Activated B cell treated with CpG ODN at 0.5 μM for 24 hours (primary cell): ENCODE measurements at places on chromosomes 7 and 10. TPM values are rescaled to one million over a fixed set of nuclear protein-coding genes. Genes with fewer than 3 reads are reported as not detected.

- no peak for DNase-seq
These were observed 29.4 kb downstream of the PRKG1 start for GRCh38 chr10:51103554-51104217.

- no peak for DNase-seq
These were observed 1.2 kb upstream of the SP8 start for GRCh38 chr7:20787660-20788419.

- no peak for DNase-seq
These were observed 2.5 kb downstream of the VOPP1 start for GRCh38 chr7:55569797-55570196.

The ELAPOR2 gene
- total RNA-seq, result 4.5 and 5.1 TPM in 2 replicates

DNA sequence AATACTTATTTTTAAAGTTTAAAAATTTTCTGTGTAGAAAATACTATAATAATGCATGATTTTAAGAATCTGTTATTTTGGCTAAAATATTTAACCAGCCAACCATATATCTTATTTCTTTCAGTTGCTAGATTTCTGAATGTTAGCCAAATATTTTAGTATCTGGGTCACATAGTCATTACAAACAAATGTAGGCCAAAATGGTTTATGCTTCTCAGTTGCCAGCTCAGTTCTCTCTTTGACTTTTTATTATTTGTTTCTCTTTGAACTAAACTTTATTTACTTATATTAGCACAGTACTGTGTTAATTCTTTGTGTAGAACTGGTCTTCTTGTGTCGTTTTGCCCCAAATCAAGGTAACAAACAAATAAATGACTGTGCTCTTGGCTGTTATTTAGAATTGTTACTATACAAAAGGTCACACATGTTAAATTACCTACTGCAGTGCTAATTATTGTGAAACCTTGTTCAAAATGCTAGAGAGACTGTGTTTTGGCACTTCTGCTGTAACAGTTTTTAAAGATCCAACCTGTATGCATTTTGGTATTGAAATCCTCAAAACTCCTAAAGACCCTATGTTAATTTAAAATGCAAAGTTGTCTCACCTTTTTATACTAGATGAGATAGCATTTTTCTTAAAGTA lies 39.8 kb downstream of the ZEB1 start:
- no peak for DNase-seq

The ITIH2 gene
- not detected in 2 replicates for total RNA-seq

GRCh38 chr7:155971180-155971770 lies 159.0 kb upstream of the SHH start:
- no peak for DNase-seq

The BICC1 gene
- not detected in 2 replicates for total RNA-seq

DNA sequence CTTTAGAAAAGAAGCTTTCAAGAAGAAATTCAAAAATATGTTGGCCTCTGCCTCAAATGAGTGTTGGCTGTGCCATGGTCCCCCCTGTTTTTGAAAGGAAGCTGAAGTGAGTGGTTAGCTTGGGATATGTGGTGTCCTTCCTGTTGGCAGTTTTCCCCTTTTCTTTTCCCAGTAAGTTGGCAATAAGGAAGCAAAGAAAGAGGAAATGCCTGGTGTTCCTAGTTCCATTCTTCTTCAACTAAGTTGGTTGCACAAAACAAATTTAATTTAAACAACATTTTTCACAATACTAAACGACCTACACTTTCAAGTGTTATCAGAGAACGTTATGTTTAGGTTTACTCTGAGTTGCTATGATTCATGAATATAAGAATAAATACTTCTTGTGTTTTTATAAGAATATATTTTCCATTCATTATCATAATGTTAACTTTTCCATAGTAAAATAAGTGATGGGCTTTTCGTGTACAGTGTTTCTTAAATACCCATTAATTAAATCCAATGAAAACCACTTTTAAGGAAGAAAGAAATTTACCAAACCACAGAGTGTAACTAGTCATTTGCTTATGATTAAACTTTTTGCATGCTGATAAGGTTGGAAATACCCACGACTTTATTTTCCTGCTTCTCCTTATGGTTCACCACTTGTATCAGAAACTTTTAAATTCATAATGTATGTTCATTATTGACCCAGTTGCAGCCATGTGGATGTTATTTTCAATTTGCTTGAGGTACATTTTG lies 7.7 kb downstream of the HDAC9 start:
- no peak for DNase-seq

GRCh38 chr7:30193336-30193943 lies 58.7 kb downstream of the MTURN start:
- no peak for DNase-seq

DNA sequence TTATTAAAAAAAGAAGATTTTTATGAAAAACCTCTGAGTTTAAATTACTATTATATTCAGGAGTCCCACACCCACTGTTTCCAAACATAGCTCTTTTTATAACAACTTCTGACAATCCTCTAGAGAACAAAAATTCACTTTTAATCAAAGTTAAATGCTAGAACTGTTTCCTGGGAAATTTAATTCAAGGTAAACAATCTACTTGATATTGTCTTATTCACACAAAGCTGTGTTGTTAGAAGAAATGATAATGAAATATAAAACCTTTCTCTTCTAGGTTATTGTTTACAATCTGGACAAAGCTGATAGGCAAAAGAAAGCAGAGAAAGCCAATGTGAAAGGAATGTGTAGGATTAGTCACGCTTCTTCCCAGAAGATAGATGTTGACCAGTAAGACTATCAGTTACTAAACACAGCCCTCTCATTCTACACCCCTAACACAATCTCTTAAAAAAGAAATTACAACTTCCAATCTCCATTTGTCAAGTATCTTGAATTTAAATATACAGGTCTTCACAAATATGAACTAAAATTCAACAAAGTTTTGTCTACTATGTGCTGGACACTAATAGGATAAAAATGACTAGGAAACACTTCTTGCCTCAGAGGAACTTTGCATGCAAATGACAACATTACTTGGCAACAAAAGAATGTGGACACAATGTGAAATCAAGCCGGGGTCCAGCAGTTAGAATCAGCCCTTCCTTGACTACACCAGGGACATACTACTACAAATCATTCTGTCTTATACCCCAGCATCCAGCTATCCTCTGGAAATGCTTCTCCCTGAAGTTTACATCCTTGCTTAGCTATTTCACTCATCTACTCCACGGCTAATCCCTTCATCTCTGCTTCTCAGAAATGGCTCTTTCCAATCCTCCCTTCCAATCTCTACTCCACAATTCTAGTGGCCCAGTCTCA lies 123.7 kb downstream of the IMMP2L start:
- no peak for DNase-seq

- DNase-seq, result no peak
These were observed 50.6 kb downstream of the PRKG1 start for GRCh38 chr10:51124852-51125251.
